Foreskin fibroblast (primary cell): ENCODE measurements at places on chromosomes 7 and 10.
A peak's percentile ranks its signal among the peaks of the same experiment; 100 is the strongest.

DNA sequence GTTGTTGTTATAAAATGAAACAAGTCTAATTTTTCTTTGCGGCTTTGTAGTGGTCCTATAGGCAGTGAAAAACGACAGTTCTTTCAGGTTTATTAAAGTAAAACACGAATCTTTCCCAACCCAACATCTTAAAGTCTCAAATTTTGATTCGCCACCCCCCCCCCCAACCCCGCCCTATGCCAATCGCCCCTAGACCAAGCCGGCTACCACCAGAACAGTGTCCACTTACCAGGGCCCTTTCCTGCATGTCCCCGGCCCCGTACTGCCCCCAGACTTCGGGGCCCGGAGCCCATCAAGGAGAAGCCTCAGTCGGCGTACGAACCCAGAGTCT, 335 bp upstream of the CHCHD1 start:
- no peak for DNase-seq

DNA sequence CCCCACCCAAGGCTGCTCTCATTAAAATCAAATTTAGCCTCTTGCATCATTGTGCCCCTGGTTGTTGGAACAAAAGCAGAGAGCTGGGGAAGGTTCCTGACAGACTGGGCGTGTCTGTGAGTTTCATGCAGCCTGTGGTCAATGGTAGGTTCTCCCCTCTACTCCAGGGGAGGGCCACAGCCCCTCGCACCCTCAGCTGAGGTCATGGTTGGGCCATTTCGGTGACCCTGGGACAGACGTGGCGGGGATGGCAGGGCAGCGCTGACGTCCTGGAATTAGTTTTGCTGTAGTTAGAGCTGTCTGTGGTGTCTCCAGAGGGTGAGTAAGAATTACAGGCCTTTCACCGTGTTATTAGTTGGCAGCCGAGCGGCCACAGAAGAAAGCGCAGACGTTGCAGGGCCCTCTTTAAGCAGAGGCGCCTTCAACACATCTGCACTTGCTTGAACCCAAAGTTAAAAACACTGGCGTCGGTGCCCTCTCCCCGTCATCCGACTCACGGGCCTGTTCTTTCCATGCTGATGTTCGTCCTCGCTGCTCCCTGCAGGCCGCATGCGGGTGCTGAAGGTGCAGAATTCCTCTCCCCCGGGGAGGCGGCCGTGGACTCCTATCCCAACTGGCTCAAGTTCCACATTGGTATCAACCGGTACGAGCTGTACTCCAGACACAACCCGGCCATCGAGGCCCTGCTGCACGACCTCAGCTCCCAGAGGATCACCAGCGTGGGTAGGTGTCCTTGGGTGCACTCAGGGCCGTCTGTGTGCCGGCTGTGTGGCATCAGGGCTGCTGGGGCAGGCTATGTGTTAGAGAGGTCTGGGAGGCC, 2.8 kb downstream of the FAM20C start:
- peak; percentile 66 for DNase-seq

GRCh38 chr10:78272329-78272728, 238.7 kb downstream of the RPS24 start:
- no peak for DNase-seq

DNA sequence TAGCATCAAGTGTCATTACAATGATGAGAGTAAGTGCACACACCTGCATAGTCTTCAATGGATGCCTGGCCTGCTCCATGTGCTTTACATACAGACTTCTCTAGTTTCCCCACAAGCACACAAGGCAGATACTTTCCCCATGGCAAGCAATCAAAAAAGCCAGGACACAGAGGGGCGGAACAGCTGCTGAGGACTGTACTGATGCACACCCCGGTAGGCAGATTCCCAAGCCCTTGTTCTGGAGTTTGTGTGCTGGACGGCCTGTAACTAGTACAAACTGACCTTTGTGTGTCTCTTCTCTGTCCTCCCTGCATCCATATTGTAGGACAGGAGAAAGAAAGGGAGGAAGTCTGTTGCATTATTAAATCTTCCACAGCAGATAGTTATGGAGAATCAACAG, 25.8 kb downstream of the UBE2D4 start:
- DNase-seq = no peak

- no peak for DNase-seq
Measured at GRCh38 chr10:33655921-33656320, 321.5 kb upstream of the NRP1 start.

DNA sequence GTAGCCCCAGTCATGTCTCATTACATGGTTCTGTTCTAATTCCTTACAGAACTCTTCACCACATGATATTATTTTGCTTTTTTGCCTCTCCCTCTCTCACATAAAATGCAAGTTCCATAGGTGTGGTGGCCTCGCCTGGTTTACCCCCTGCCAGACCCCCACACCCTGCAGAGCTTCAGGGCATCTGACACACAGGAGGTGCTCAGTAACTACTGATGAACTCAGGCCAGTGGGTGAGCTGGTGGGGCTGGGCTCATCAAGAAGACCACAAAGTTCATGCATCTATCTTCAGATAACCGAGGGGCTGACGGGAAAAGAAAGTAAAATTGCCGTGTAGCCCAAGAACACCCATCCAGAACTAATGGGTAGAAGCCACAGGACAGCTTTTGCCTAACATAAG, 253.1 kb downstream of the GRID1 start:
- no peak for DNase-seq

- DNase-seq = no peak
Measured at GRCh38 chr7:74362266-74362665, 73.1 kb downstream of the CLIP2 start.

DNA sequence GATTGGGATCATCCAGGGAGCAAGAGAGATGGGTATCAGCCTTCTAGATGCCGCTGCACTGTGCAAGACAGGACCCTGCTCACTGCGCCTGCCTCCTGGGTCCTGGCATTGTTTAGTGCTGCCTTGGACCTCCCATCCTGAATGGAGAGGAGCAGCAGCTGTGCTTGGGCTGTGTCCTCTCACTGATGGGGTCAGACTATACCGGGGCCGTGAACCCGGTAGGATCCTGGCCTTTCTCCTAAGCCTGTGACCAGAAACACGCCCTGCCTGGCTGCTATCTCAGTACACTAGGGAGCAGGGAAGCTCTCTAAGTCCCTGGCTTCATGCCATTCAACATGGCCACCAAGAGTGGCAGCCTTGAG, 309.4 kb upstream of the ZNF32 start:
- DNase-seq = no peak

DNA sequence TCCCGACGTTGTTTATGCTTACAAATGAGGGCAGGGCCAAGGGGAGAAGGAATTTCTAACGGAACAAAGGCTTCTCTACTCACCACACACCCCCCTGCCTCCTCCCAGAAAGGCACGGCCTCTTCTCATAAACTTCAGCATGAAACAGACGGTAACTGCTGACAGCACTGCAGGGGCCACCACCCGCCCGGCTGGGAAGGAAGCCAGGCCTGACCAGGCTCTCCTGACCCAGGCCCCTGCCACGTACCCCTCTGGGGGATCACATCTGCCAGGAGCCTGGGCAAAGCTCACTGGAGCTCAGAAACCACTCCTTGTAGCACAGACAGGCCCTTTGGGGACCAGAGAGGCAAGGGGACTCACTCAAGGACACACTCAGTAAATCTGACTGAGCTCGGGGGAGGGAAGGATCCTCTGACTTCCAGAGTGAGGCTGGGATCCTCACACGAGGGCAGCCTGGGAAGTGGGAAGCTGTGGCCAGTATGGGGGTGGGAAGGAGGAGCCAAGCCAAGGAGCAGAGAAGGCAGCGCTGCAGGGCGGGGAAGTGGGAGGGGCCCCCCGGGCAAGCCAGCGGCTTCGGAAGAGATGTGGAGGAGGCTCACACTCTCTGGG, 46.1 kb downstream of the ZCCHC24 start:
- DNase-seq = peak; percentile 96

GRCh38 chr10:18044976-18045720, 93.4 kb downstream of the SLC39A12 start:
- DNase-seq = peak; percentile 10

DNA sequence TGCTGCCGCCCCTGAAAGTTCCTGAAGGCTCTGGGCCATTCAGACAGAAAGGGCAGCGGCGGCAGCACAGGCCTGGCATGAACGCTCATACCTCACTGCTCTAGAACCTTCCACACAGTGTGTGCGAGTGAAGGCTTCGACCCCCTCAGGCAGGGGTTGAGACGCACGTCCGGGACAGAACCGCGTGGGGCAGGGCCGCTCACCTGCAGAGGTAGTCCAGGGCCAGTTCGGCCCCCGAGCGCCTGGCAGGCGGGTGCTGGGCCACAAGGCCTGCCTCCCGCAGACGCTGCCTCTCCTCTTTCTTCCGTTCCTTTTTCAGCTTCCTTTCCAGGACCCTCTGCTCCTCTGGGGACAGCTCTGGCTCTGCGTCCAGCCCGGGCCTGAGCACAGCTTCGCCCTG, 26.8 kb downstream of the CYP2W1 start:
- DNase-seq = no peak
